ENCODE measurements at places on chromosomes 13 and 19.

DNA sequence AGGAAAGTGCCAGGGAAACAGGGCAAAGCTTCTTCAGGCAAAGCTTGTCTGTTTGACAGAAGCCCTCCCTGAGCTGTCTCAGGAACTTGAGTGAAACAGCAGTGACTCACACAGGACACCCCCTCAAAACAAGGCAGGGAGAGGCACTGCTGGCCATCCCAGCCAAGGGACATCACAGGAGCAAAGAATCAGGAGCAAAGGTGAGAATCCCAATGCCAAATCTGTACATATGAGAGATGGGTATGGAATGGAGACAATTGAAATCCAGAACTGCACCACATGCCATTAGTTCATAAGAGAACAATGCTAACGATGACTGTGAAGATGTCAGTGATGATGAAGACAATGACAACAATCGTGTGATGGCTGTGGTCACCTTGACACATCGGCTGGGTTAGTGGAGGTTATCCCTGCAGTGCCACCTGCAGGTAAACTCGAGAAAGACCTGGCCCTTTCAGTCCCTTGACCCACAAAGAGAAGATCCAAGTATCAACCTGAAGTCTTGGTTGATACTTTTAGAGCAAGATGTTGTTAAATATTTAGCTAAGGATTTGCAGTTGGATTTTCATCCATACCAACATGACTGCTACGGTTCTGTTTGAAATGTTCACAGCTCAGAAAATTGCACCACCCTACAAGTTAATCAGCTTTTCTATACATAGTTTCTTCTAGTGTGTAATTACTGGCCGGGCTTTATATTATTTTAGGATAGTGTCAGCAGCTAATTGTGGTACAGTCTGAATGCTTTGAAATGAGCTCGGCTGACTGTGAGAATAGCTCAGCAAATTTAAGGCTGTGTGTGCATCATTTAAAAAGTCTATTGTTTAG is 42.0 kb upstream of the IPO5 start:
- peak; percentile 2 for DNase-seq

- DNase-seq, result no peak
These were observed 12.1 kb downstream of the SOX1 start for GRCh38 chr13:112078879-112079531.

DNA sequence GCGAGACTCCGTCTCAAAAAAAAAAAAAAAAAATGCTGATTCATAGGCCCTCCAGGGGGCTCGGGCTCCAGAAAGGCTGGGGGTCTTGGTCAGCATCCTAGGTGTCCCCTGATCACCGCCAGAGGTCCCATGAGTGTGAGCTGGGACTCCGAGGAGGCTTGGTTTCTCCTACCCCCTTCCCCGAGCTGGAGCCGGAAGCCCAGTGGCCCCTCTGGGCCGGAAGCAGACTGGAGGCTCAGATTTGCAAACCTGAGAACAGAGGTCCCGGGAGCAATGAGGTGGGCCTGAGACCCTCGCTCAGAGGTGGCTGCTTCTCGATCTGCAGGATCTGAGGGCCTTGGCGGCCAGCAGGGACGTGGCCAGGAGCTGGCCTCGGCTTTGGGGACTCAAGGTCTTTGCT is 41.5 kb downstream of the EFNA2 start:
- DNase-seq, result no peak

DNA sequence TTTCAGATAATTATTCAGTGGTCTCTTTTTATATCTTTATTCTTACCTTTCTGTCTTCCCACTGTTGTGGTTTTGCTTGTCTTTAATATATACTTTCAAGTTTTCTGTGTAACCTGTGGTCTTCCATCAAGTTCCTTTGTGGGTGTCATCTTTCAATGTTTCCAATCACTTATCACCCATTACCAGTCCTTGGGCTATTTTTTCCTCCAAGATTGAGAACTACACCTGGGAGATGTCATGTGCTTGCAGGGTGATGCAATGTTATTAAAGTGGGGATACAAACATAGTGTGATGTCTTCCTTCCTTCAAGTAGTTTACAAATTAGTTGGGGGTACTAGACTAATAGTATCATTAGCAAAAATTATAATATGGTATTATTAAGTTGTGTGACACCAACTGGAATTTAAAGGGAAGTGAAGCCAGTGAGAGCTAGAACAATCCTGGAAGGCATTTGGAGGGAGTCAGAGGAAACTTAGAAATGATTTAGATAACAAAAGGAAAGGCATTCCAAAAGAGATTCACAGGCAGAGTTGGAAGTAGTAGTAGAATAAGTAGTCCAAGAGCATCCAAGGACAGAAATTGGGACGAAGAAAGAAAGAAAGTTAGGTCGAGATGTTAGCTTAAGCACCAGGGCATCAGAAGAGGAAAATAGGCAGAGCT is 3.4 kb downstream of the FNDC3A start:
- DNase-seq, result no peak

GRCh38 chr13:73060251-73061160 is 1.7 kb downstream of the KLF5 start:
- peak; percentile 69 for DNase-seq

DNA sequence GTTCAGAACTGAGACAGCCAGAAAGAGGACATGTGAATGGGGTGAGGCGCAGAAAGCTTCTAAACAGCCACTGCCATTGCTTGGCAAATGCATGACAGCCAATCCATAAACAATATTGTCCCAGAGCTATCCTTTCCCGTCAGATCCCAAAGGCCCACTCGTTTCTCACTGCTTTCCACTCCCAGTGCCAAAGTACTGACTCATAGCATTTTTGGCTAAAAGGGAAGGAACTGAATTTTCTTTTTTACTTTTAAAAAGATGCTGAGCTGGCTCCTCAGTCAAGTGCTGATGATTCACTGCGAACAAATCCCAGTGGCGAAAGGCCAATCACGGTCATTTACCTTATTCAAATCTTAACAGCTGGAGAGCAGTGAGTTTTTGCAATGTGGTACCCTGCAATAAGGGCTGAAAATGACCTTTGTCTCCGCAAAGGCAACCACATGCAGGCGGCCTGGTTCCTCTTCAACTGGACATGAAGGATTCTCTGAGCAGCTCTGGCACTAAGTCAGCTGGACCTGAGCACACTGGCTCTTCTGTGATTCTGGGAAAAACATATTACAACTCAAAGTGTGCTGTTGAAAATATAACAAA is 151.7 kb downstream of the DCLK1 start:
- no peak for DNase-seq

GRCh38 chr13:50612717-50613116 is 230.8 kb downstream of the DLEU7 start:
- DNase-seq, result no peak

DNA sequence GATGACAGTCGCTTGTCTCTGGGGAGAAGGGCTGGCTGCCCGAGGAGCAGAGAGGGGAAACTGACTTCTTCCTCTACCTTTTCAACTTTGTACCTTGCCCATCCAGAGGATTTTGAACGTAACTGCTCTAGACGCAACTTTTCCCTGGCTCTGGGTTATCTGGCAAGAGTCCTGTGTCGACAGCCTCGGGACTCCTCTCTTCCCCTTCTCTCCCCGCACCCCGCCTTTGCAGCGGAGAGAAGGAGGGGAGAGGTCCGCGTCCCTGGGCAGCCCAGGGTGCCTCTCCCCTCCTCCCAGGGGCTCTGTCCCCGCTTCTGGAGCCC is 574 bp downstream of the SH3GL1 start:
- DNase-seq, result no peak

GRCh38 chr19:2271234-2272103 is 10.5 kb downstream of the PEAK3 start:
- DNase-seq, result no peak

GRCh38 chr13:102401766-102402165 is at the start of gene FGF14:
Gene FGF14 (minus strand): TSS chr13:102402048.
- DNase-seq, result no peak

DNA sequence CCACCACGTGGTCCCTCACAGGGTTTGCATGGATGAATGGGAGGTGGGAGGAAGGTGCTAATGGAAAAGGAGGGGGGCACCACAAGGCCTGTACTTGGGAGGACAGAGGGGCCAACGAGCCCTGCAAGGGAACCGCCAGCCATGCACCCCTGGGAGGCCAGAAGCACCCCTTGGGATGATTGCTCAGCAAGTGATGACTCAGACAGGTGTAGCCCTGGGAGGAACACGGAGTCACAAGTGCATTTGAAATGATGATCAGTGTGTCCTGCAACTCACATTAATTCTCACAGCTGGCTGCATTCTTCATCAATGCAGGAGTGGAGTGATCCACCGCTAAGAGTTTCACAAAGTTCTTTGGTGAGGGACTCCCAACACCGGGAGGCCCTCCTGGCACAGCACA is 82.8 kb upstream of the ZNF254 start:
- no peak for DNase-seq

DNA sequence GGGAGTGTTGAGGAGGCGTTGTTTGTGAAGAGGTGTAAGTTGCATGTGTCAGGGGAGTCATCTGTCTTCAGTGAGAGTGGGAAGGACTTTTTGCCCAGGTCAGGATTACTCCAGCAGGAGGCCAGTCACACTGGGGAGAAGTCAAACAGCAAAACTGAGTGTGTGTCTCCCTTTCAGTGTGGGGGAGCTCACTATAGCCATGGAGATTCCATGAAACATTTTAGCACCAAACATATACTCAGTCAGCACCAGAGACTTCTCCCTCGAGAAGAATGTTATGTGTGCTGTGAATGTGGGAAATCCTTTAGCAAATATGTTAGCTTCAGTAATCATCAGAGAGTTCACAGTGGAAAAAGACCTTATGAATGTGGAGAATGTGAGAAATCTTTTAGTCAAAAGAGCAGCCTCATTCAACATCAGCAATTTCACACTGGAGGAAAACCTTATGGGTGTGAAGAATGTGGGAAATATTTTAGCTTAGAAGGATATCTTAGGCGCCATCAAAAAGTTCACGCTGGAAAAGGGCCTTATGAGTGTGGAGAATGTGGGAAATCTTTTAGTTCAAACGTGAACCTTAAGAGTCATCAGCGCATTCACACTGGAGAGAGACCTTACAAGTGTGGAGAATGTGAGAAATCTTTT is 8.4 kb upstream of the ZNF587 start:
- no peak for DNase-seq

- peak; percentile 48 for DNase-seq
These were observed 23.9 kb upstream of the OXGR1 start for GRCh38 chr13:97018029-97018819.

GRCh38 chr19:15629003-15629880 is 11.5 kb upstream of the CYP4F3 start:
- DNase-seq, result peak; percentile 60

DNA sequence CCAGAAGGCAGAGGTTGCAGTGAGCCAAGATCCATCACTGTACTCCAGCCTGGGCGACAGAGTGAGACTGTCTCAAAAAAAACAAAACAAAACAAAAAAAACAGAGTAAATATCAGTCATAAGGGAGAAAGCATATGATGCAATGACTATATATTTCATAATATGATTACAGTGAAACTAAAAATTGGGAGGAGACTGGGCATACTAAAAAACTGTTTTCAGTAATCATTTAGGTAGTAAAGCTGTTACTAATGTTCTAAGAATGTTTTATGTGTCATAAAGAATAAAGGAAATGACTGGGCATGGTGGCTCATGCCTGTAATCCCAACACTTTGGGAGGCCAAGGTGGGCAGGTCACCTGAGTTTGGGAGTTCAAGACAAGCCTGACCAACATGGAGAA is 15.9 kb downstream of the ZNF573 start:
- no peak for DNase-seq

- DNase-seq, result no peak
These were observed 12.9 kb downstream of the COL4A2 start for GRCh38 chr13:110319774-110320509.

GRCh38 chr13:46604226-46604990 is 51.4 kb downstream of the LRCH1 start:
- no peak for DNase-seq

DNA sequence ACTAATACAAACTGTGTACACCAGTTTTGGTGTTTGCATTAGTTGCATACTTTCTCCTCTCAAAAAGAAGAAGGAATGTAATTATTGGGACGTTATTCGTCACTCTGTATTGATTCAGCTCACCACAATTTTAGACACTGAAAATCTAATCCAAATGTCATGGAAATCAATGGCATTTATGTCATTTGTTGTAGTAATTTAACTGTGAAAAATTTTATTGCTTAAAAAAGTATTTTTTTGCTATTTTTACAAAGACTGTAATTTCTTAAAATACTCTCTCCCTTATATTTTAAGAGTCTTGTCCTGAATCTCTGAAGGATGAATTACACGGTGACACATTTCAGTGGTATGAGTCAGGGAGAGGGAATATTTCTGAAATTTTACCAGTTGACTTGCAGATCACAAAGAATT is 2117.6 kb downstream of the PCDH9 start:
- DNase-seq, result no peak

DNA sequence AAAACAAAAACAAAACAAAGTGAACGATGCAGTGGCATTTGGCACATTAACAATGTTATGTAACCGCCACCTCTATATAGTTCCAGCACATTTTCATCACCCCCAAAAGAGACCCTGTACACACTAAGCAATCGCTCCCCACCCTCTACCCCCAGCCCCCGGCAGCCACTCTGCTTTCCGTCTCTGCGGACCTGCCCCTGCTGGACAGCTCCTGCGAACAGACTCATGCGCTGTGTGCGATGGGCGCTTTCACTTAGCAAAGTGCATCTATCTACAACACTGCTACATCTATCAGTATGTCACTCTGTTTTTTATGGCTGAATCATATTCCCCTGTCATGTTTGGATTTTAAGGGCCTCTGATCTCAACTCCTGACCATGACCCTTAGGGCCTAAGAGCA is 25.1 kb upstream of the TMEM160 start:
- DNase-seq, result no peak

DNA sequence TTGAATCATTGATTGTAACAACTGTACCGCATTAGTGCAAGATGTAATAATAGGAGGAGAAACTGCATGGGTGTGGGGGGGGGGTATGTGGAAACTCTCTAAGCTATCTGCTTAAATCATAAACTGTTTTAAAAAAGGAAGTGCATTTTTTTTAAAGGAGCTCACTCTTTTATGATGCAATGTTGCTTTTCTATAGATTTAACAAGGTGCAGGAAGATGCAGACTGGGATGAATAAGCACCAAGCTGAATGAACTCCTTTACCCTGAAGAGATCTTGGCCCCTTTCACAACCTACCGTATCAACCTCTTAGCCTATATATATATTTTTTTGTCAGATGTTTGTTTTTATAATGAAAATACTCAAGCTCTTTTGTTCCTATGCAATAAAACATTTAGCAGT is 95.9 kb downstream of the AKAP11 start:
- no peak for DNase-seq

DNA sequence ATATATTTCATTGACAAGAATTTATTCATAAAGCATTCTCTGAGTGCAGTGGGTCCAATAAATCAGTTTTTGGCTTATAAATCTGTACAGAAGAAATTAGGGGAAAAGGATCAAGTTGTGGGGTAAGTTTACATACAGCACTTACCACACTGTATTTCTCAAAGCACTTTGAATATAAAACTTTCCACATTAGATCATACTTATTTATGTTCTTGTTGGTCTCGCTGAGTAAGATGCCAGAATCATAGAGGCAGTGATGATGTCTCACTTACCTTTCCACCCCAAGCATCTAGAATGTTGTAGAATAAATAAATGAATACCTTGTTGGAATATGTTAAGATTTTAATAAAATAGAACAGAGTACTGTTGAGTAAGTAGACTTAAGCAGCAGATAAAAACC is 279.1 kb downstream of the PCDH20 start:
- no peak for DNase-seq

- no peak for DNase-seq
These were observed 321.2 kb downstream of the DIAPH3 start for GRCh38 chr13:59842507-59842906.
